ENCODE measurements at places on chromosomes 12 and 14.
A peak's percentile ranks its signal among the peaks of the same experiment; 100 is the strongest.

GRCh38 chr12:109503611-109504010, 26.2 kb downstream of the UBE3B start:
- no peak for DNase-seq

- no peak for DNase-seq
Measured at GRCh38 chr12:1328391-1328790, 266.0 kb downstream of the FBXL14 start.

- DNase-seq: no peak
Measured at GRCh38 chr14:71237556-71237955, 330.3 kb downstream of the PCNX1 start.

DNA sequence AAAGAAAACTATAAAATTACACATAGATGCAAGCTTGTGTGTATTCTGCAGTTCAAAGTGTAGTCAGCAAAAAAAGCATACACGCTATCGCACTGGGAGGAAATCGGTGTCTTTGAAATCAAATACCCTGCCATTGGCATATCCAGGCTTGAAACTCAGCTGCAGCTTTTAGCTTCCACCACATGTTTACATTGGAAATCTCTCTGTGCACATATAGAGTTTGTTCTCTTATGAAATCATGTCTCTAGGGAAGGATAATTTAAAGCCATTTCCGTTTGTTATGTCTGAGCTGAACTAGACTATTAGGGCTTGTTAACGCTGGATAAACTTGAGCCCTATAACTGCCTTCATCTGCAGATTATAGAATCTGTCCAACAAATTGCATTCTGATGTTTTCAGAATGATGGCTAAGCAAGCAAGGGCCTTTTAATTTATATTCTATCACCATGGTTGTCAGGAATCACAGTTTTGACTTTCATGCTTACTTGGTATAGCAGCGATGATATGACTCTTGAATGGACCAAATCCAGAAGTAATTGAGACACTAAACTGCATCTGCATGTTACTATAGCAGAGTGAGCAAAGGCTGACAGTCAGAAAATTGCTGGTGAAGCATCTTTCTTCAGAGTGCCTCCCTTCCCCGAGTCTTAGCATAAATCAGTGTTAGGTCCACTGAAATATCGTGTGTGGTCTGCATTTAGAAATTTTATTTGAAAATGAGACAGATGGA, 442.8 kb downstream of the ZFP36L1 start:
- DNase-seq: peak; percentile 85

GRCh38 chr12:247271-247670, 15.4 kb downstream of the SLC6A13 start:
- no peak for DNase-seq

DNA sequence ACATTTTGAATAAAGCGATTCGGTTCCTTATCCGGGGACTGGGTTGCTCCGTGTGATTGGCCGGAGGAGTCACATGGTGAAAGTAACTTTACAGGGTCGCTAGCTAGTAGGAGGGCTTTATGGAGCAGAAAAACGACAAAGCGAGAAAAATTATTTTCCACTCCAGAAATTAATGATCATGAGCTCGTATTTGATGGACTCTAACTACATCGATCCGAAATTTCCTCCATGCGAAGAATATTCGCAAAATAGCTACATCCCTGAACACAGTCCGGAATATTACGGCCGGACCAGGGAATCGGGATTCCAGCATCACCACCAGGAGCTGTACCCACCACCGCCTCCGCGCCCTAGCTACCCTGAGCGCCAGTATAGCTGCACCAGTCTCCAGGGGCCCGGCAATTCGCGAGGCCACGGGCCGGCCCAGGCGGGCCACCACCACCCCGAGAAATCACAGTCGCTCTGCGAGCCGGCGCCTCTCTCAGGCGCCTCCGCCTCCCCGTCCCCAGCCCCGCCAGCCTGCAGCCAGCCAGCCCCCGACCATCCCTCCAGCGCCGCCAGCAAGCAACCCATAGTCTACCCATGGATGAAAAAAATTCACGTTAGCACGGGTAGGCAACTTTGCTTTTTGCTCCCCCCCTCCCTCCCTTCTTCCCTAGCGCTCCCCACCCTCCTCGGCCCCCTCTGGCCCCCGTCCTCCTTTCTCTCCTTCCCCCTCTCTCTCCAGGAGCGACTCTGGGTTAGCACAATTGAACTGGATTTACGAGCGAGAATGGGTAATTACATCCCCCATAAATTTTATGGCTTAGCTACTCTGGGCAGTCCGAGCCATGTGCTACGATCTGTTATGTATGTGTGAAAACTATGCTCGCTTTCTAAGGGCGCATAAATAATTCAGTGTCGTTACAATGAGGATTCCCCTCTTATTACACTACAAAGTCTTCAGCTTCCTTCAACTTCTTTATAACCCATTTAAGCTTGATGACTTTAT, at the start of gene HOXC4:
HOXC4 (plus strand) TSS at position 85 of the 991 bp plus-strand sequence; CDS start at position 173, 88 bp downstream.
- DNase-seq: no peak

DNA sequence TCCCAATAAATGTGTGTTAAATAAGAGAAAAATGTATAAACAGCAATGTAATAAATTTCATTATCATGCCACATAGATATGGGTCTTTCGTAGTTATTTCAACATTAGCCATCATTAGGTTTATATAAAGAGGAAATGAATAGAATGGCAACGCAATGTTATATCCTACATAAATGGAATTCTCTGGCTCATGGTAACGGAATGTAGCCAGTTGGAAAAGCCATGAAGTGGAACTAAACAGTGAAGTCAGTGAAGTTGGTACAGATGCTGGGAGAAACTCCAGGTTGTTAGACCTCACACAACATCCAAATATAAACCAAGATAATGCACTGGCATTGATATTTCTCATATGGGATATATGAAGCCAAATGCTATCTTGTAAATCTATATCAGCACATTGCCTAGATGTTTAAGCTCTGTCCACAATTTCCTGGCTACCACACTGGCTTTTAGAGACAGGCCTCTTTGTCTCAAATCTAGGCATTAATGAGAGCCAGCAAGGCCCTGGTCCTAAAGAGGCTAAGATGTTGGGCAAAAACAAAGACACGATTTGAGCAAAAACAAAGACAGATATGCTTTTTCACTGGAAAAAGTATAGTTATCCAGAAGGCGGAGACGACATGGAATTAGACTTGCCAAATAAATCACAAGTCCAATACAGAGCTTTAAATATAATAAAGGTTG, 861.0 kb downstream of the RPS29 start:
- no peak for DNase-seq

- no peak for DNase-seq
Measured at GRCh38 chr14:105007593-105008264, 13.2 kb downstream of the CDCA4 start.

- peak; percentile 96 for DNase-seq
Measured at GRCh38 chr12:76470028-76470939, 89.3 kb downstream of the OSBPL8 start.

- peak; percentile 74 for DNase-seq
Measured at GRCh38 chr14:24036169-24036962, 15.4 kb upstream of the CARMIL3 start.

GRCh38 chr12:123071857-123072256, 79.0 kb downstream of the PITPNM2 start:
- DNase-seq: no peak

GRCh38 chr12:122841544-122842321, 6.5 kb downstream of the HIP1R start:
- DNase-seq: peak; percentile 91

GRCh38 chr12:40586823-40587222, 105.4 kb upstream of the CNTN1 start:
- no peak for DNase-seq

DNA sequence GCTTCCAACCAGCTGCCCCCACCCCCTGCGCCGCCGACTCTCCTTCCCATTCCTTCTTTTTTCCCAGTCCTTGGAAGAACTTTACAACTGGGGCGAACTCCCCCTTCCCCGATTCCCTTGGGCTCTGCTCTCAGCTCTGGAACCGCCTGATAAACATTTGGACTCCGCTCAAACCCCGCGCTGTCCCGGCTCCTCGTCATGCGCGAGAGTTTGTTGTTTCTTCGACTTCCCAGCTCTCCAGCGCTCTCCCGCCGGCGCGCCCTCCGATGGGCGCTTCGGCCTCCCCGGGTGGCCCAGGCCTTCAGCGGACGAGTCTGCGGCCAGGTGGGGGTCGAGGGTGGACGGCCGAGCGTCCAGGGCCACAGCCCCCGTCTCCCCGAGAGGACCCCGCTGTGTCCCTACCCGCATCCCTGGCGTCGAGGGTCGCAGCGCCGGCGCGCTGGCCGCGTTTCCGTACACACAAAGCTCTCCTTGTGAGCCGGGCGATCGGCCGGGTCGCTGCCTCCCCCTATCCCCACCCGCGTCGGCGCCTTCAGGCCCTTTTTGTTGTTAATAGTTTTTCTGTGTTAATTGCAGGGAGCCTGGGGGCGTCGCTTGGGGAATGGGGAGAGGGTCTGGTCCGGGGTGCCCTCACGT, 847 bp downstream of the MMP14 start:
- DNase-seq: peak; percentile 70

- DNase-seq: peak; percentile 50
Measured at GRCh38 chr14:63204407-63205043, at the start of gene RHOJ. Gene RHOJ, plus strand, starts transcription at chr14:63204443. Its CDS starts 427 bp downstream, at chr14:63204870.

DNA sequence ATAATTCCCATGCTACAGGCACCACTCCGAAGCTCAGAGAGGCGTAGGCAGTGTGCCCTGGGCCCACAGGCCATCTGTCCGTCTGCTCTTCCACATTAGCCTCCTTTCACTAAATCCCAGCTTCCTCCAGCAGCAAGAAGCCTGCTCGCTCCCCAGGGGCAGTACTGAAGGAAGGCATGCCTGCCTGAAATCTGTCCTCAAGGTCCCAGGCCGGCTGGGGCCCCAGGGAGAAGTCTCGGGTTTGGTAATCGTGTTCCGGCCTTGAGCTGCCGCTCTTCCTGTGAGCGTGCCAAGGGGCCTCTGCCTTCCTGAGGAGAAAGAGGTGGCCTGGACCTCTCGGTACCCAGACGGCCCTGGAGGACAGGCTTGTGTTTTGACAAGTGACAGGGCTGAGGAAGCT, 15.2 kb upstream of the DLK1 start:
- DNase-seq: no peak

Measured in fibroblast of skin of back (primary cell).